ENCODE measurements at places on chromosomes 3 and 15. TPM values are rescaled to one million over a fixed set of nuclear protein-coding genes. Genes with fewer than 3 reads are reported as not detected.

DNA sequence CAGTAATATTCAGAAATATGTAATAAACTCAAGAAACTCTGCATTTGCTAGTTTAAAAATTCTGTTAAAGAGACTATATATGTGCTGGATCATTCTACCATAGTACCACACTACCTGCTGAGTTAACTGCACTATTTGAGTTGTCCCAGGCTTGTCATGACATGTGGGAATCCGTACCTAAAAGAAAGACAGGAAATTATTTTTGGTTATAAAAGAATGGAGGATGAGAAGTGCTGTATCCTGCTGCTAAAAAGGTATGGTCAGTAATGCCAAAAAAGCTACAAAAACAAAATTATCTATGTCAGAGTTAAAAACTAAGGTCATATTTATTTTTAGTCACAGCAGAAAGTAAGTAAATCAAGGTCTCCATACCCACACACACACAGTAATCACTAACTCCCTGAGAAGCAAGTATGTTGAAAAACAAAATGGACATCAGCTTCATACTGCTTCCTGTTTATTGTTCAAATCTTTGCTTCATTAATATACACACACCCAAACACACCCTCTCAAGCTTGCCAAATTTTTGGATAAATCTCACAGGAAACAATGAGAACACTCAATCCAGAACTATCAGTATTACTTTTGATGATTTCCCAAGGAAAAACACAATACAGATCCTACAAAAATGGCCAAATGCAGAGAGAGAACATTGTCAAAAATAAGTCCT lies 33.7 kb downstream of the DENND6A start:
- no peak for DNase-seq

- DNase-seq = no peak
Observed at GRCh38 chr15:25933456-25934158, 70.5 kb upstream of the ATP10A start.

DNA sequence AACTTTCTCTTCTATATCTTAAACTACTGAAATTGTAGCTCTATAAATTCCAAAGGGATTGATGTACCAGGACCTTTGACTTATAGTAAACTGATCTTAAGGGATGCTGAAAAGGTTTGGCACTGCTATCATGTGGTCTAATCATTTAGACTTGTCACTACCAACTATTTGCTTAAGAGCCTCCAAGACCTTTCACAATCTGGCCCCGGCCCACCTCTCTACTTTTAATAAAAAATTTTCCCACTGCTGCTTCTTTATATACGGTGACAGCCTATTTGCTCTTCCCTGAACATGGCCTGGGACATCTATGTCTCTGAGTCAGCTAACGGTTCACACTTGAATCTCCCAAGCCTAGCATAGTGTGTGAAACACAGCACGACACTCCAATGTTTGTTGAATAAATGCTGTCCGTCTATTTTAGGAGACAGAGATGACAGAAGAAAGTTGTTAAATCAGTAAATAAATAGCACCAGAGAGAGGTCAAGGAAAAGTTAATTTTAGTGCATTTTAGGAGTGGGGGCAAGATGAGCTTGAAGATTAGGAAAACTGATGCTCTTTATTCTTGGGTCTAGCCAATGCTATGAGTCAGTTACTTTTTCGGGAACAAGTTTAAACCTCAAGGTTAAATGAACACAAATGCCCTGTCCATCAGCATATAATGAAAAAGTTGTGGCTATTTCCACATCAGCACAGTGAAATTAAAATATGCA lies 212.9 kb downstream of the TIGIT start:
- peak; percentile 81 for DNase-seq

The GHSR gene
- total RNA-seq = not detected

DNA sequence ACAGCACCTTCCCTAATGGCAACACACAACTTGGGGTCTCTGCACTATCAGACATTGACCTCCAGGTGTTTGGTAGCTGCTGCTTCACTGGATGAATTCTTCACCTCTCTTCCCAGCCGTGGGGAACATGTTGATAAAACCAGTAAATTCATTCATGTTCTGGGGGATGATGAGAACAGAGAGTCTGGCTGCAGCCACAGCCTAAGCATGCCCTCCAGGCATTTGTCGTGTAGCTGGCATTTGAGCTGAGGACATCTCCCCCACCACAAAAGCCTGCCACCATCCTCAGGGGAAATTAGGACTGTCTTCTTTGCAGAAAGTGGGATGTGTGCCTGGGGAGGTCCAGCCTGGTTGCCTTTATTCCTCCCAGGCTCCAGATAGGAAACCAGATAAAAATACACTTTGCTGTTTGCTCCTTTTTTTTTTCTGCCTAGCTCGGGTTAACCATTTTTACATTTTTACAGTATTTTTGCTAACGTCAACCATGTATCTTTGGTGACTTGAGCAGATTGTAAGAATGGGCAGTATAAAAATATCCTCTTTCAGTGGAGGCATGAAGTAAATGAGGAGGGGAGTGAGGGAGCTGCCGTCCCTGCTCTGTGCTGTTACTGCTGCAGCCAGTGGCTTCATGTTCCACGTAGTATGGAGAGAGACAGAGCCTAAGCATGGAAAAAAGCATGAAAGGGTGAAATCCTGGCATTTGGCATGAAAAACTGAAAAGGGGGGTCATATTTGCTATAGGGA lies 444.0 kb downstream of the EPHB1 start:
- peak; percentile 21 for DNase-seq

DNA sequence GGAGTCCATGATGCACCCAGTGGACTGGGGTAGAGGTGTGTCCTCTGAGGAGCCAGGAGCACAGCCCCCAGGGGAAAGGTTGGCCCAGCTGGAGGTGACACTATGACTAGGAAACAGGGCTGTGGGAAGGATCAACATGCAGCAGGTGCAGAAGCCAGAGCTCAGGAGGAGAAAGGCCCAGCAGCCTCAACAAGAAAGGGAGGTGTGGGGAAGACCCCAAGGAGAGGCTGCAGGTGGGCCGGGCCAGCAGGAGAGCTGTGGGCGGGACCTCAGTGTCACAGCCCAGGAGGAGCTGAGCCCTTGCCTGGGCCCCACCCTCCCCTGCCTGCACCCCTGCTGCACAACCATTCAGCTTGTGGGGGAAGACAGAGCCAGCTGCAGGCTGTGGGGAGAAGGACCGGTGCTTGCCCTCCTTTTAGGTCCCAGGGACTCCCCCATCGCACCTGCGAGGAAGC lies 18.4 kb upstream of the KLF13 start:
- no peak for DNase-seq

Data from RPMI7951 (cell line).